ENCODE measurements at places on chromosomes 1 and 21.

- no peak for DNase-seq
Measured at GRCh38 chr1:244022311-244022710, 28.8 kb upstream of the ZBTB18 start.

GRCh38 chr21:46063227-46063626 lies 34.7 kb upstream of the COL6A2 start:
- no peak for DNase-seq

DNA sequence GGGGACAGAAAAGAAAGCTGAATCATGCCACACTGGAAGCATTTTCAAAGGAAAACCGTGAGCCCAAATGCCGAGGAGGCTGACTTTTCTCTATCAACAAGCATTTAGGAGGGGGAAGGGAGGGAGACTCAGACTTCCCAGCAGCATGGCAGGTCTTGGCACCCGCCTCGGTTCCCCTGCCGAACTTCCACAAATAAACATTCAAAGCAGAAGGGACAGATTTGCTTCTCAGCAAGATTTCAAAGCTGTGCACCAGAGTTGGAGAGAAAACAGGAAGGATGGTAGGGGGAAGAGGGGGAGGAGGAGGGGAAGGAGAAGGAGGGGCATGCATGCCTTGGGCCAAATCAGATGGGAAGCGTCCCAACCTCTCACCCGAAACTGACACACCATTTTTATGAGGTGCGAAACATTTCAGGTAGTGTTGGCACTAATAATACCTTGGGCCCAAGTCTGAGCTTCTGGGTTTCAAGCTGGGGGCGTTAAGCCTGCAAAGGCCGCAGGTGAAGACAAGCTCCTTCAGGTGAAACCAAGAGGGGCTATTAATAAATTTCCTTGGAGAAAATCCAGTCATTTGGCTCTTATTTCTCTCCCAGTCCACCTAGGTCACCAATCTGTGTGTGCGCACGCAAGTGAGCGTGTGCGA lies 26.4 kb downstream of the ABCA4 start:
- DNase-seq: no peak

DNA sequence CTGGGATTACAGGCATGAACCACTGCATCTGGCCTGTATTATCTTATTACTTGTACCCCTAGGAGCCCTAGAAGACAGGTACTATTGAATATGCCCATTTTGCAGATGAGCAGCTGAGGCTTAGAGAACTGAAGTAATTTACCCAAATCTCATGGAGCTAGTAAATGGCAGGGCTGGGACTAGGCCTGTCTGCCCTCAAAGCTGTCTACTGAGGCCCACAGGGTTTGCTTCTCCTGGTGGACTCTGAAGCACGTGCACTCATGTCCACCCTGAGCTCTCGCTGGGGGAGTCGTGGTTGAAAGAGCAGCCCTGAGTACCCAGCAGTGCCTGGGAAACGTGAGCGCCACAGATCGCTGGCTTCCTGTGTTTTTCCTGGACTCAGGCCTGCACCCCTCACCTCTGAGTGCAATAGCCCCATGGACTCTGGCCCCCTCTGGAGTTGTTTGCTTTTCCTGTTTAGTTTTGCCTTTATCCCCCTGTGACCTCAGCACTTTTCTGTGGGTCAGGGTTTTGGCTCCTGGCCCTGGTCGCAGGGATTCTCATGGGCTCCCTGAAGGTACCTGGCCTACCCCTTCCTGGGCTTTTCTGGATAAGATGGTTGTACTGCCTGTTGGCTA lies 52.4 kb downstream of the ARHGEF10L start:
- no peak for DNase-seq

DNA sequence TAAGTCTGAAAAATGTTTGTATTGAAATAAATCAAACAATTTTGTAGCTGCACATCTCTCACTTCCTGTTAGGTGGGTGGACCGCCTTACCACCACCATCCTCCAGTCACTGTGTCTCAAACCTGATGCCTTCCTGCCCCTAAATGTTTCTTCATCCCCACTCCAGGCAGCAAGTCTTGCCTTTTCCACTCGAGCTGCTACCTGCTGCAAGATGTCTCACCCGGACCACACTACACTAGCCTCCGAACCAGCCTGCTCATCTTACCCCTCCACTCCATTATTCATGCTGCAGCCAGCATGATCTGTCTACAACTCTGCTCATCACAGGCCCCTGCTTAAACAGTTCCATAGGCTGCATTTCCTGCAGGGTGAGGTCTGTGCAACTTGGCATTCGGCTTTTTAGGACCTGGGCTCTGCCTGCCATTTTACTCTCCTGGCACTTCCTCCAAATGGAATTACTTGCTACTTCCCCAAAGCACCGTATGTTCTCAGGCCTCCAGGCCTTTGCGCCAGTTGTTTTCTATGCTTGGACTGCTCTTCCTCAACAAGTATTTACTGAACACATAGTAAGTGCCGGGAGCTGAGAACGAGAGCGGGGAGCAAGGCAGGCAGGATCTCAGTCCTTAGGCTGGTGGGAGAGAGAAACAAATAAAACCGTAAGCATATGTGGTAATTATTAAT lies 5.2 kb upstream of the SF3A3 start:
- DNase-seq: no peak

- no peak for DNase-seq
Measured at GRCh38 chr1:27594564-27595510, 9.1 kb downstream of the AHDC1 start.

DNA sequence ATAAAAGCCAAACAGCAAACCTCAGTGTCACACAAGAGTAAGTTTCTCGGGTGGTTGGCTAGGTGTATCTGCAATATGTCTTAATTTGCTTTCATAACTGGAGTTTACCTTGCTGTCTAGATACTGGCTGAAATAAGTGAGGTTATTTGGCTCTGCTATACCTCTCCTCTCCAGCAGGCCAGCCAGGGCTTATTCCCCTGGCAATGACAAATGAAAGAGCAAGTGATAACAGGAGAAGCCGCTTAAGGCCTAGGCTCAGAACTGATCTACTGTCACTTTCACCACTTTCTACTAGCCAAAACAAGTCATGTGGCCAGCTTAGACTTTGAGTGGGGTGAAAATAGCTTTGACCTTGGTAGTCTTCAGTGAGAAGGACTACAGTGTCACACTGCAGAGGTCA lies 4.8 kb upstream of the RPE65 start:
- DNase-seq: no peak

DNA sequence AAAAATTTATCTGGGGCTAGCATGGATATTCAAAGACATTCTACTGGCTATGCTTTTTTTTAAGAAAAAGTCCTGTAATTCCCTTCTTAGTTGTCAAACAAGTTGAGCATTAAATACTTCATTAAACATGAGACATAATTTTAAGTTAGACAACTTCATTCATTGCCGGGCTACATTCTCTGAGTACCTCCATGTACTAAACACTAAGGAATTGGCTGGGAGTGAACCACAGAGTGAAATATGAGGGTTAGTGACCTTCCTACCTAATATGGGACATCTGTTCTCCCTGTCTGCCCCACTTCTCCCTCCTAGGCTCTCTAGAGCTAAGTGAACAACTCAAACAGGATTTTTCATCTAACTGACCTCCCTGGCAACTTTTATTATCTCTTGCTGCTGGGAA lies 370.4 kb downstream of the VAV3 start:
- no peak for DNase-seq

- DNase-seq: no peak
Measured at GRCh38 chr1:221040101-221040500, 160.9 kb downstream of the HLX start.

DNA sequence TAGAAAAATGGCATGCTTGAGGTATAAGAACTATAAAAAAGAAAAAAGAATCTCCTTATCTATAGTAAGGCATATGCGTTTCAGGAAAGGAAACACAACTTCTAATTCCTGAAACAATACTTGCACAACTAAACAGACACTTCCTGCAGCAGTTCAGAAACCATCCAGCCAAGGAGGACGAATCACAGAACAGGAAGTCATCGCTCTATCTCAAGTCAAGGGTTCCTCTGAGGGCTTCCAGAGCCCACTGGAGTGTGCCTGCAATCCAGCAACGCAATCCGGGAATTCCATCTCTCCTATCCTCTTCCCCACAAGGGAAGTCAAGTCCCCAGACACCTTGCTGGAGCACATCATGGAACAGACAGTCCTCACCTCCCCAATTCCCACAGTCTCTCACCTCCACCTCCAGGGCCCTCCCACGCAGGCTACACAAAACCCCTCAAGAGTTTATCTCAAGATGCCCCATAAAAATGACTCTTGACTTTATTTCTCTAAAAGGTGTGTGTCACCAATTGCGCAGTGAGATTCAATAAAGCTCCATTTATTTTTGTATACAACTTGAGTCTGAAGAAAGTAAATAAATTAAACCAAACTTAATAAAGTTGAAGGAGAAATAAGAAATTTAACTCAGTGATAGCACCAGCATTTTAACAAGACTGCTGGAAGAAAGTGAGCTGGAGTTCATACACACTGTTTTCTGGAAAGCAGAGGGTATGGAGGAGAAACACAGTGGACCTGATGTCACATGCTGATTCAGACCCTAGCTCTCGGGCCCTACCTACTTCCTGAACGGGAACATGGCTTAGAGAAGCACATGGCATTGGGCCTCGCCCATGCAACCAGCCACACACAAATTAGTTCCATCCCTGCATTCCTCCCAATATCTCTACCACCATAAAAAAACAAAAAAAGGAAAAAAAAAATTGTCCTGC lies 39.9 kb downstream of the SIPA1L2 start:
- no peak for DNase-seq

GRCh38 chr1:42259059-42259738 lies 75.8 kb downstream of the FOXJ3 start:
- DNase-seq: no peak

GRCh38 chr1:20792196-20792595 lies 5.1 kb upstream of the HP1BP3 start:
- no peak for DNase-seq

DNA sequence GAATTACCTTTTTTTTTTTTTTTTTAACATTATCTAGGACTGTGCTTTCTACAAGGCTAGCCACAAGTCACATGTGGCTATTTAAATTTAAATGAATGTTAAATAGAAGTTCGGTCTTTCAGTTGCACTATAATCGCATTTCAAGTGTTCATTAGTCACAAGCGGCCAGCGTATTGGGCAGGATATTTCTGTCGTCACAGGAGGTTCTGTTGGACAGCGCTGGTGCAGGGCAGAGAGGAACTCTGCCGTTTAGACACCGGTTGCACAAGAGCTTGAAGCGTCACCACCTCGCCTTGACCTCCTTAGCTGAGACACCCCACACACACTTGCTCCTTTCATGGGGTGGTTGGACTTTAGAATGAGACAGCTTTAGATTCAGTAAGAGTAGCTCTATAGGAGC lies 64.1 kb downstream of the BACE2 start:
- DNase-seq: no peak

DNA sequence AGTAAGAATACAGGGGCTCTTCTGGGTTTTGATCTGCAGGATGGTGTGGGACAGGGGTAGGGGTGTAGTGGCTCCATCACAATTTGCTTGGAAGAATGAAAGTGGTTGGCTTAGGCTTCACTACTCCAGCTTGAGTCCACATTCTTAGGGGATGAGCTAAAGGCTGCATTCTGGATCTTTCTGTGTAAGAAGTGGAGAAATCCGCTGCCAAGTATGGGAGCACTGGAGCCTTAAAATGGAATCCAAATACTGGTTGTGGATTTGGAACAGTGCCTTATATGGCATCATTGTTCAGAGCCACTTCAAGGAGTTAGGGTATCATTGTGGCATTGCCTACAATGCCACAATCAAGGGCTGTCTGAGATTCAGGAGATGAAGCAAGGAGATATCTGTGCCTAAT lies 187.1 kb downstream of the LMO4 start:
- DNase-seq: no peak

DNA sequence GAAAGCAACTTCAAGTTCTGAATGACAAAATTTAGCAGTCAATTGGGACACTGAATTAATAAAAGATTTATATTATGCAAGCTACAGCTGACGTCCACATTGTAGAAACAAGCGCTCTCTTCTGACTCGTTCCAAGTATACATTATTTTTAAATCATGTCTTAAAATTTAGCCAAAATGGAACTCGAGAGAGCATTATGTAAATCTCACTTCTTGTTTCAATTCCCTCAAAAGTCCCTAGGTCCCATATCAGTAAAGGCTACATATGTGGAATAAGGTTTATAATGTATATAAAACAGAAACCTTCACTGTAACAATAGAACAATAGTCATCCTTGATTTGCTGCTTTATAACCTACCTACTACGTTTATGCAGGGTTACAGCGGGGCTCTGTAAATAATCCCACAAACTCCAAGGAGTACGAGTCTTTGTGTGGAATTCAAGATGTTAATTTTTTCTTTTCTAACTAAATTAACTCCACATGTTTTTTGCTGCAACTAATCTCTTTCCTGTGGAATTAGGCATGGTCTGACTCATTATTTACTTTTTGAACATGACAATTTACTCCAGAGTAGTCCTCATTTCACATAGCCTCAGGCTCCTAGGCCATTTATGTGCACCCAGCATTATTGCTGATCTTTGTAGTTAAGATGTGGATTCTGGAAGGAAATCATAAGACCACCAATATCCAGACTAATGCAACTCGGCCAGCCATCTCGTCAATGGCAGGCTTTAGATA lies 785.1 kb downstream of the LTN1 start:
- DNase-seq: no peak

DNA sequence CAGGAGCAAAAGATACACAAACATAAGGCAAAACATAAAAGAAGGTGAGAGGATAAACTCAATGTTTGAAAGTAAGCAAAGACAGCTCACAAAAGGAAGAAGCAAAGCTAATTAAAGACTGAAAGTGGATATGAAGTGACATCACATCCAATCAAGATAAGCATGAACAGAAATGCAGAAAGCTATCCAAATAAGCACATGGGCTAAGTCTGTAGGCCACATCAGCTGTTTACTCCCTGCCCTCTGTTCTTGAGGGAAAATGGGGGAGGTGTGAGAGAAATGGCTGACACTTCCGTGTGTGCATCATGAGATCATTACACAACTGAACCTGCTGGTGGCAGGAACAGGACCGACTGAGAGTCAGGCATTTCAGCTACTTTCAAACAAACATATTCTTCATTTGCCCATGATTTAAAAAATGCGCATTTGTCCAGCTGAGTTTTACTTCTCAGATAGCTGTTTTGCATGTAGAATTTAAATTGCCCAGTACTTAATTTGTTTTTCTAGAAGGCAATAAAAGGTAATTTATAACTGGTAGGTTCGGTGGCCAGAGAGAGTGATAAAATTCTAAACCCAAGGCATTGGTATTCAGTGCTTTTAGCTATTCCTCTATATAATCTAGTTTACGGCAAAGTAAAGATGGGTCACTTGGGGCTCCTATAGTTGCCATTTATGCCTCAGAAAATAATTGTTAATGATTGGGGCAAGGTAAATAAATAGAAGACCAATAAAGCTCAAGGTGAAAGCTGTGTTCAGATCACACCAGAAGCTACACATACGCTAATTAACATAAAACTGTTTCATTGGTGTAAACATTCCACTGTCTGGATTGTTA lies 27.2 kb upstream of the MAN1A2 start:
- DNase-seq: no peak
